ENCODE measurements at places on chromosomes 12 and 14. TPM values are rescaled to one million over a fixed set of nuclear protein-coding genes. Genes with fewer than 3 reads are reported as not detected.

The REP15 gene
- 2.0 TPM for total RNA-seq

The CFAP54 gene
- 7.5 TPM for total RNA-seq

The TMEM52B gene
- not detected for total RNA-seq

The SERPINA12 gene
- total RNA-seq: not detected

The PRH2 gene
- not detected for total RNA-seq

The CYP46A1 gene
- total RNA-seq: 0.12 TPM

The WDR89 gene
- 7.1 TPM for total RNA-seq

The GSG1 gene
- not detected for total RNA-seq

The CLEC4A gene
- total RNA-seq: not detected

The KLHL33 gene
- not detected for total RNA-seq

The TSPAN8 gene
- total RNA-seq: not detected

The CD163L1 gene
- total RNA-seq: 1.8 TPM

The RNF41 gene
- total RNA-seq: 41.5 TPM

The ACVRL1 gene
- total RNA-seq: 933 TPM
